ENCODE measurements at places on chromosomes 13 and 19.

DNA sequence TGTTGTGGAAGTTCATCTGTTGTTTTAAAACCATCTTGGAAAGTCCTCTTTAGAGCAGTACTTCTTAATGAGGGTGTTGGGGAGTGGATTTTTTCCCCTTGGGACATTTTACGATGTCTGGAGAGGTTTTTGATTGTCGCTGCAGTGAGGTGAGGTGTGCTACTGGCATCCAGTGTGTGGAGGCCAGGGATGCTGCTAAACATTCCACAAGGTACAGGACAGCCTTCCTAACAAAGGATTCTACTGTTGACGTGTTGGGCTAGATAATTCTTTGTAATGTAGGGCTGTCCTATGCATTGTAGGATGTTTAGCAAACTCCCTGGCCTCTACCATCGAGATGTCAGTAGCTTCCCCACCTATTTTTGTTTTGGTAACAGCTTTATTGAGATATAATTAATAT, 33.3 kb downstream of the NAA16 start:
- no peak for DNase-seq

- no peak for DNase-seq
Measured at GRCh38 chr19:53903055-53903680, 5.9 kb upstream of the CACNG7 start.

- DNase-seq, result no peak
Measured at GRCh38 chr13:35881360-35881759, 249.8 kb downstream of the DCLK1 start.

DNA sequence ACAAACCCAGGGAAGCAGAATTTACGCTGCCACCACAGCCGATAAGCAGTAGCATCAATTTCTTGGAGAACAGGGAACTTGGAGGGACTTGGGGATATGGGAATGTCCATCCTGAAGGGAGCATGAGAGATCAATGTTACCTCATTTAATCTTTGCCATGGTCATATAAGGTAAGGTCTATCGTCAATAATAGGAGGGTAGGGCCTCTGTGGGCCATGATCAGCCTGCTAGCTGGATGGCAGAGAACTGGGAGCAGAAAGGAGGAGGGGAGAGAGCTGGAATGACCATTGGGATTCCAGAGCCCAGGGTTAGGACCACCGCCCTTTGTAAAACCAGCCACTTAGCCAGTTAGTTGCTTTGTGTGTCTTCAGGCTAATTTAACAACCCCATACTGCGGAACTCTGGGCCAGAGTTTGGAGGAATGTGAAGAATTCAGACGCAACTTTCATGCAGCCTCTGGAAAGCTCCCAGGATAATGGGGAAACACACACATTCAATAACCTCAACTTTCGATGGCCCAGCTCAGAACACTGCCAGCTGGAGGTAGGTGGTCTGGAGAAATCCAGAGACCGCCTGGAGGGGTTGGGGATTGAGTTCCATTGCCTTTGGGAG, 40.3 kb downstream of the ZNF557 start:
- no peak for DNase-seq

DNA sequence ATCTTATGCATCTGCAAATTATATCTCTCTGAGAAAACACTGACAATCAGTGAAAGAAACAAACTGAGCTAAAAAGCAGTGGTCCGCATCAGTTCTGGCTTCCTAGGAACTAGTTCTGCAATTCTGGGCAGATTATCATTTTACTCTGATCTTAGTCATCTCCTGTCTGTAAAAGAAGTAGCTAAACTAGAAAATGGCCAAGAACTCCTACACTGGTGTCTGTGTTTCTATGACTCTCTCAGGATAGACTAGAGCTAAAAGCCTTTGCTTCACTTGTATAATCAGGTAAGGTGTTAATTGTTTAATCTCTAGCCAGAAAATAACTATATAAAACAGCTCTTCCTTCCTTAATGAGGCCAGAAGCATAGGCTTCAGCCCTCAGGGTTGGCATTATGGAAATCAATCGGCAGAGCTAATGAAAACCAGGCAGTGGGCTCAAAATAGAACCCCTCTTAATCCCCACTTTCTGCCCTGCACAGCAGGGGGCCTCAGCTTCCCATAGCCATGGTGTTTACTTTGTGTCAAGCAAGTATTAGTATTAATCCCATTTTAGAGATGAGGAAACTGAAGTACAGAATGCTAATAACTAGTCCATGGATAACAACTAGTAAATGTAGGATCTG, 459.2 kb downstream of the FGF14 start:
- DNase-seq, result no peak

GRCh38 chr19:29378126-29378525, 147.7 kb upstream of the VSTM2B start:
- DNase-seq, result no peak

GRCh38 chr13:50299546-50300249, 284.5 kb downstream of the KCNRG start:
- no peak for DNase-seq

Data from NCI-H526 treated with DMSO at 0.1 percent for 48 hours (cell line).